Brain pericyte (primary cell): ENCODE measurements at places on chromosomes 6 and 20.

GRCh38 chr6:5518936-5519491, 257.7 kb downstream of the FARS2 start:
- no peak for DNase-seq

DNA sequence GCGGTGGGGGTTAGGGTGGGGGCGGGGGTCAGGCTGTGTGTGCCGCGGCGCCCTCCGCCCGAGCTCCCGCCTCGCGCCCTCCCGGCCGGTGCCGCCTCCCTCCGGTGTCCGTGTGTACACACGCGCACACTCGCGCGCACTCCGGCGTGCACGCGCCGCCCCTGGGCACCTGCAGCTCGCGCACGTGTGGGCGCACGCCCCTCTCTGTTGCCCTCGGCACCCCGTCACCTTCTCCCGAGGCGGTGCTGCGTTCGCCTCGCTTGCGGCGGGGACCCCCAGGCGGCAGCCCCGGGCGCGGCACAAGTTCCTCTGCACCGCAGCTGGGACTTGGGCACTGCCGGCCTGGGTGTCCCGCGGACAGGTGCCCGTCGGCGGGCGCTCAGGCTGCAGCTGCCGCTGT, 525 bp downstream of the MACROD2 start:
- DNase-seq = no peak

GRCh38 chr6:26028212-26028745, 59.0 kb upstream of the HFE start:
- DNase-seq = no peak

GRCh38 chr20:21230686-21231085, 72.4 kb upstream of the XRN2 start:
- DNase-seq = no peak

GRCh38 chr20:19098806-19099578, 113.5 kb upstream of the SLC24A3 start:
- no peak for DNase-seq

GRCh38 chr6:26552640-26553188, 14.5 kb downstream of the HMGN4 start:
- no peak for DNase-seq

DNA sequence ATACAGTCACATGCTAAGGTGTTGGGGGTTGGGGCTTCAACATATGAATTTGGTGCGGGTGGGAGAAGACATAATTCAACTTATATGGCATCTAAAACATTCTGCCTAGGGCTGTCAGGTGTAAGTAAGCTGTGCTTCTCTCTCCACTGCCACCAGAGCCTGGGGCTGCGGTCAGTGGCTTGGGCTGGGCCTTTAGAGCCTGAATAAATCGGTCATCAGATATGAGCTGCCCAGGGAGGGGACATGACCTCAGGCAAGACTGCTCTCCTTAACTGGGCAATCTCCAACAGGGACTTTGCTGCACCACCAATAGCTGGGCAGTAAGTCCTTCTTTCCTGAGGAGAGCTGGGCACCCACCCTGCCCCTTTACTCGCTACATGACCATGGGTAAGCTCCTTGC, 24.9 kb upstream of the SIRPA start:
- no peak for DNase-seq

DNA sequence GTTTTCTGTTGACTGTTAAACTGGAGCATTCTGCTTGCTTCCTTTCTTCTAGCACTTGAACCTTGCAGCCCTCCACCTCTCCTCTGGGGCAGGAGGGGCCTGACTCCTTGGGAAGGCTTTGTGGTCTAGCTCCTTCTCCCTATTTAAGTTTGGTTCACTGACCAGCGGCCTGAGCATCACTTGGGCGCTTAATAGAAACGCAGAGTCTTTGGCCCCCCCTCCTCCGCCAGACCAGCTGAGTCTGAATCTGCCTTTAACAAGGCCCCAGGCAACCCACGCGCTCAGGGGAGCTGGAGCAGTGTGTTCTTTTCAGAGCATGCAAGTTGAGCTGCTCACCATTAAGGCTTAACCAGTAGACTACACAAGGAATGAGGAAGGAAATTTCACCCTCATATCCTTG, 225.7 kb downstream of the NRN1 start:
- DNase-seq = no peak

GRCh38 chr6:66418906-66419305, 711.9 kb upstream of the EYS start:
- DNase-seq = no peak

GRCh38 chr6:169368200-169368599, 114.6 kb upstream of the THBS2 start:
- no peak for DNase-seq

DNA sequence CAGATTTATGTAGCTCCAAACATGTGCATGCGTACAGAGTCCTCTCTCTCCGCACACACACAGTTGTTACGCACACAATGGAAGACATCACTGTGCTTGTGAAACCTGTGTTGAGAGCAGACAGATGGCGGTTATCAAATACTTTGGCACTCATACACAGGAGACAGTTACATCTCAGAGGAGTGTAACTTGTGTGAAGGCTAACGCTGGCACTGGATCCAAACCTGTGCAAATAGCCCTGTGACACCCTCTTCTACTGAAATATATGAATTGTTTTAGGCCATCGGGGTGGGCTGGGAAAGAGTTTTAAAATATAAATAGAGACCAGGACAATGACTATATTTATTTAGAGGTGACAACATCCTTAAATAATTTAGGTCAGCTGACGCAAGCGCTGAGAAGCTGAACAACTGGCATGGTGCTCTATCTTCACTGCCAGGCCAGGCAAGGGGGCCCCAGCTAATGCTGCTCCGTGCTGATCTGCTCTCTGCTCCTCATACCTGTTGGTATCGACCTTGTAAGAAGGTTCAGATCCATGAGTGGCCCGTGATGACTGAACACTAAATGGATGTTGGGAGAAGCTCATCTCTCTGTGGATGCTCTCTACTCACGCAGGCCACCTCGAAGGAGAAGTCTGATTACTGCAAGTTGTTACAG, 69.4 kb downstream of the FOXC1 start:
- no peak for DNase-seq
